ENCODE measurements at places on chromosomes 16 and 17.

GRCh38 chr16:4293181-4293716 lies 20.4 kb upstream of the TFAP4 start:
- no peak for DNase-seq
- H3K4me1 ChIP-seq: peaks cover 20% of the 10 kb centered on the region
- H3K4me3 ChIP-seq: no peak overlapping the region
- no peaks in the 10 kb centered on the region for H3K36me3 ChIP-seq
- H3K27me3 ChIP-seq: no peaks in the 10 kb centered on the region

GRCh38 chr17:66941249-66941648 lies 23.3 kb upstream of the CACNG4 start:
- no peak overlapping the region for H3K27ac ChIP-seq
- no peak overlapping the region for H3K4me3 ChIP-seq
- no peaks in the 10 kb centered on the region for H3K36me3 ChIP-seq

DNA sequence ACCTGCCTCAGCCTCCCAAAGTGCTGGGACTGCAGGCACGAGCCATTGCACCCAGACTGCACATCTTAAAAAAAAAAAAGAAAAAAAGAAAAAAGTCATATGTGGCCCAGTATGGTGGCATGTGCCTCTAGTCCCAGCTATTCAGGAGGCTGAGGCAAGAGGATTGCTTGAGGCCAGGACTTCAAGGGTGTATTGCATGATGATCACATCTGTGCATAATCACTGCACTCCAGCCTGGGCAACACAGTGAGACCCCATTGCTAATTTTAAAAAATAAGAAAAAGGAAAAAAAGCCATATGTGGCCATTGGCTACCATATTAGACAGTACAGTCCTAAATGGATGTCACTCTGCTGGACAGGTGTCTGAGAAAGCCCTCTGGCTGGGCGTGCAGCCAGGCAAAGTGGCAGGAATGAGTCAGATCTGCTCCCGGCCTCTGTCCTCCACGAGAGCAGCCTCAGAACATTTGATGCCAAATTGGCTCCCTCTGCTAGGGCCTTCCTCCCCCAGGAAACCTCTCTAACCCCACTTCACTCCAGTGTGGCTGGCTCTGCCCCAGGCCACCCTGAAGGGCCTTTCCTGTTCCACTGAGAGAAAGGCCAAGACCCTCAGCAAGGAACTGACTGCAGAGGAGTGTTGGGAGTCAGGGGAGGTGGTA lies 14.7 kb downstream of the CA7 start:
- peak; percentile 3 for DNase-seq
- H3K27me3 ChIP-seq: no peaks in the 10 kb centered on the region

DNA sequence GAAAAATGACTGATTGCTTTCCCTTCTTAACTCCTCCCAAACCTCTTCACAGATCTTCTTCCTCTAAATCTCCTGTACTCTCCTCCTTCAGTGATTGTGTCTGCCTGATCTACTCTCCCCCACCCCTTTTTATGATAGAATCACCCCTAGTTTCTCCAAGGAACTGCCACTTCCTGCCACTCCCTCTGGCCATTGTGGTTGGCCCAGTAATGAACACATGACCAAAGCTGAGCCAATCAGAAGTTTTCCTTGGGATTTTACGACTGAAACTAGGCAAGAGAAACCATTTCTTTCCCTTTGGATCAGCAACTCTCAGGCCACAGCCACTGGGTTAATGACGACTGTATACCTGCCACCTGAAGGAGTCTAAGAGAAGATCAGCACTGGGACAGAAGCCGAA lies 15.9 kb downstream of the IRX3 start:
- H3K4me3 ChIP-seq: no peak overlapping the region
- no peaks in the 10 kb centered on the region for H3K27me3 ChIP-seq
- no peak for DNase-seq
- no peaks in the 10 kb centered on the region for H3K4me1 ChIP-seq

GRCh38 chr16:25052151-25052511 lies 37.0 kb upstream of the ARHGAP17 start:
- H3K27ac ChIP-seq: no peak overlapping the region
- H3K36me3 ChIP-seq: no peaks in the 10 kb centered on the region

DNA sequence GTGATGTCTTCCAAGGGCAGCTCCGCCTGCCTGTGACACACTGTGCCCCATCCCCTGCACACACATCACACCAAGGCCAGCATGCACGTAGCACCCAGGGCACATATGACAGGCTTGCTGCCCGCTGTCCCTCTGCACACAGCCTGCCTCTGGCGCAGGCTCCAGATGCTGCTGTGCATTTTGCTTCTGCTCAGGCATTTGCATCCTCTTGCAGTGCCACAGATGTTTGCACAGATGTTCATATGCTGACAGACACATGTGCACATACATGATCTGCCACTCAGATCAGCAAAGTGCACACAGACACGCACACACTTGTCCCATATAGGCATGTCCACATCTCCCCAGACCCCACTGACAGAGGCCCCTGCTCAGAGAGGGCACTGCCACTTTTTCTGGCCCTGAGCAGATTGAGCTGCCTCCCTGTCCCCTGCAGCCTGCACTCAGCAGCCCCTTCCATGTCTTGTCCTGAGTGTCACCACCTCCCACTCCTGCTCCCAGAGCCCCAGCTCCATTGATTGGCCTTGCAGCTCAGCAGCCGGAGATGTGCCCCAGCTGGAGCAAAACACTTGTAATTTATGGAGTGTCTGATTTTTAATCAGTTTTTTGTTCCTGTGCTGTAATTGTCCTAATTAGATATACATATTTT lies 115.1 kb upstream of the RPL38 start:
- H3K4me3 ChIP-seq: no peak overlapping the region
- H3K27me3 ChIP-seq: no peaks in the 10 kb centered on the region
- no peak overlapping the region for H3K27ac ChIP-seq
- H3K36me3 ChIP-seq: no peaks in the 10 kb centered on the region
- no peak for DNase-seq
- no peaks in the 10 kb centered on the region for H3K4me1 ChIP-seq

DNA sequence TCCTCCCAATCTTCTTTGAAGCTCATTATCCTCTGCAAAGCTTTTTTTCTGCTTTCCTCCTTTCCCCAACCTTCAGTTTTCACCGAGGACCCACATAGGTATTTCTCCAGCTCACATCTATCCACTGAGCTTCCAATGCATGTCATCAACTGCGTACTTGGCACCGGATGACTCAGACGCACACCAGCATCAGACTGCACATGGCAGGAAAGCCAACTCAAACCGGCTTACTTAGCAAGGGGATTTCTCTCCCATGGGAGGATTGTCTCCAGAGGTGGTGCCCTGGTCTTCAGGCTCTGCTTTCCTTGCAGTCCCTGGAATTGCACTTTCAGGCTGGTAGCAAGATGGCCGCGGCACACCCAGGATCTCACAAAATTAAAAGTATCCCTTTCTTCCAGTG lies 1.7 kb upstream of the AKTIP start:
- no peak for DNase-seq
- H3K36me3 ChIP-seq: no peaks in the 10 kb centered on the region
- peaks cover 27% of the 10 kb centered on the region for H3K4me1 ChIP-seq

- no peak overlapping the region for H3K27ac ChIP-seq
- H3K27me3 ChIP-seq: no peaks in the 10 kb centered on the region
- DNase-seq: no peak
- no peak overlapping the region for H3K4me3 ChIP-seq
- H3K36me3 ChIP-seq: no peaks in the 10 kb centered on the region
- H3K4me1 ChIP-seq: no peaks in the 10 kb centered on the region
Observed at GRCh38 chr16:80517846-80518245, 22.9 kb upstream of the DYNLRB2 start.

- H3K36me3 ChIP-seq: peaks cover 3% of the 10 kb centered on the region
- H3K4me1 ChIP-seq: no peaks in the 10 kb centered on the region
Observed at GRCh38 chr17:81646869-81647600, 9.3 kb downstream of the PDE6G start.

DNA sequence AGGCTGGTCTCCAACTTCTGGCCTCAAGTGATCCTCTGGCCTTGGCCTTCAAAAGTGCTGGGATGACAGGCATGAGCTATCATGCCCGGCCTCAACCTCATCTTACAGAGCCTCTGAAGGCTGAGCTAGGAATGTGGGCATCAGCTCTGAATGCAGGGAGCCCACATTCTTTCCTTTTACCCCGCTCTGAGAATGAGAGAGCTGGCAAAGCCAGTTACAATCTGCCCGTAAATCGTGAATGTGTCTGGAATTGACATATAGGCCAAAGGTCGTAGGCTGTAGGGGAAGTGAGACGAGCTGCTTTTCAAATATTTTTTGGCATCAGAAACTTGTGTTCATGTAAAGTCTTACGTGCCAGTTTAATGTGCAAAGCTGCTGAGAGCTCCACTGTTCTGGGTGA lies 4.5 kb downstream of the TMEM238L start:
- peaks cover 10% of the 10 kb centered on the region for H3K4me1 ChIP-seq
- H3K4me3 ChIP-seq: no peak overlapping the region
- no peaks in the 10 kb centered on the region for H3K27me3 ChIP-seq
- DNase-seq: no peak
- H3K36me3 ChIP-seq: no peaks in the 10 kb centered on the region

- H3K27me3 ChIP-seq: no peaks in the 10 kb centered on the region
- no peaks in the 10 kb centered on the region for H3K4me1 ChIP-seq
- no peak overlapping the region for H3K27ac ChIP-seq
- H3K36me3 ChIP-seq: no peaks in the 10 kb centered on the region
Observed at GRCh38 chr17:14156689-14157088, 80.0 kb downstream of the CDRT15 start.

- no peaks in the 10 kb centered on the region for H3K27me3 ChIP-seq
- H3K4me1 ChIP-seq: no peaks in the 10 kb centered on the region
- H3K36me3 ChIP-seq: peaks cover 19% of the 10 kb centered on the region
- H3K27ac ChIP-seq: no peak overlapping the region
- H3K4me3 ChIP-seq: no peak overlapping the region
- no peak for DNase-seq
Observed at GRCh38 chr17:28857905-28858800, 3.3 kb downstream of the ERAL1 start.

GRCh38 chr16:65958086-65958485 lies 408.4 kb upstream of the CDH5 start:
- no peak overlapping the region for H3K27ac ChIP-seq
- no peak overlapping the region for H3K4me3 ChIP-seq
- no peaks in the 10 kb centered on the region for H3K36me3 ChIP-seq
- no peak for DNase-seq
- H3K4me1 ChIP-seq: no peaks in the 10 kb centered on the region

- no peak for DNase-seq
- H3K27me3 ChIP-seq: no peaks in the 10 kb centered on the region
- peaks cover 3% of the 10 kb centered on the region for H3K4me1 ChIP-seq
- no peak overlapping the region for H3K4me3 ChIP-seq
- no peaks in the 10 kb centered on the region for H3K36me3 ChIP-seq
Observed at GRCh38 chr16:73020409-73020884, 27.5 kb downstream of the ZFHX3 start.

- no peak overlapping the region for H3K27ac ChIP-seq
- H3K27me3 ChIP-seq: no peaks in the 10 kb centered on the region
- H3K36me3 ChIP-seq: peaks cover 41% of the 10 kb centered on the region
- H3K4me3 ChIP-seq: no peak overlapping the region
- no peak for DNase-seq
Observed at GRCh38 chr16:3727806-3728381, 10.6 kb upstream of the TRAP1 start.

GRCh38 chr17:8409966-8410882 lies 12.6 kb upstream of the RNF222 start:
- DNase-seq: peak; percentile 92
- no peaks in the 10 kb centered on the region for H3K27me3 ChIP-seq
- H3K27ac ChIP-seq: no peak overlapping the region
- H3K36me3 ChIP-seq: no peaks in the 10 kb centered on the region
- no peaks in the 10 kb centered on the region for H3K4me1 ChIP-seq
- no peak overlapping the region for H3K4me3 ChIP-seq

- DNase-seq: peak; percentile 74
- no peaks in the 10 kb centered on the region for H3K4me1 ChIP-seq
- H3K36me3 ChIP-seq: no peaks in the 10 kb centered on the region
Observed at GRCh38 chr16:12228602-12229499, 252.3 kb downstream of the SNX29 start.

- H3K27ac ChIP-seq: no peak overlapping the region
- no peak overlapping the region for H3K4me3 ChIP-seq
- peak; percentile 34 for DNase-seq
Observed at GRCh38 chr16:9039210-9039609, 52.2 kb upstream of the HAPSTR1 start.

DNA sequence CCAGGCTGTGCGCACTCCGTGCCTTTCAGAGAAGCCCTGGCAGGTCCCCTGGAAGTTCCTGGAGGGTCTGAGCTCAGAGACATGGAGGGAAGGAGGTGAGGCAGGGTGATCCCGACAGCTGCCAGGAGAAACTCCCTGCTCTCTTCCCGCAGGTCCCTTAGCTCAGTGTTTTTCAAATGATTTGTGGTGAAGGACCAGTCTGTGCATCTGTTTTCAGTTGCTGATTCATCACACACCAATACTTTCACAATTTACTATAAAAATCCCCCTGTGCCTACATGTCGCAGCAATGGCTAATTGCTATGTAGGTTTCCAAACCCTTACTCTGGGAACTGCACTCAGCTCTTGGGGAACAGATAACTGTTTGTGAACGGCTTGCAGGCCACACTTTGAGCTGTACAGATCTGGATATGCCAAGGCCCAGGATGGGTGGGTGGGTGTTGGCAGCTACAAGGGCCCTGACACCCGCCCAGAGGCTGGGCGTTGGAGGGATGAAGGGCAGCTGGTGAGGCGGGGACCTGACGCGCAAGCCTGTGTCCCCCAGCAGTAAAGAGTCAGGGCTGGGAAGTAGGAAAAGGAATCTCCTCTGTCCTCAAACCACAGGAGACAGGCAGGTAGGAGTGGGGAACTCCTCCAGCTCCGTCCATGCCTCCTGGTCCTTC lies 20.5 kb upstream of the EMP2 start:
- no peaks in the 10 kb centered on the region for H3K4me1 ChIP-seq
- H3K4me3 ChIP-seq: no peak overlapping the region
- DNase-seq: no peak

GRCh38 chr16:15775209-15775608 lies 81.6 kb downstream of the MYH11 start:
- H3K27ac ChIP-seq: no peak overlapping the region
- no peak for DNase-seq
- H3K4me3 ChIP-seq: no peak overlapping the region
- no peaks in the 10 kb centered on the region for H3K4me1 ChIP-seq

DNA sequence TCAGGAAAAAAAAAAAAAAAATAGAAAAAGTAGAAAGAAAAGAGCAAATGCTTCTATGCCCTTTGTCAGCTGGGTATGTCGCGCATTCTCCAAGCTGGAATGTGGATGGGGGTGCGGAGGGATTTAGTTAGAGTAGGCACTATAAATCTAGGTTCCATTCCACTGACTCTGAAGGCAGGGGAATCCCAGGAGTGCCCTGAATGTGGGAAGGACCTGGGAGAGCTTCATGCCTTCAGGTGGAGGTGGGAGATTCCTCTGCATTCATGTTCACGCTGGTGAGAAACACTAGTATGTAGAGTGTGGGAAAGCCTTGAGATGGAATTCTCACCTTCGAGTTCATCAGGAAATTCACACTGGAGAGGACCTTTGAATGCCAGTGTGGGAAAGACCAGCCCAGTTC lies 12.4 kb downstream of the ZNF232 start:
- H3K4me3 ChIP-seq: no peak overlapping the region
- H3K4me1 ChIP-seq: no peaks in the 10 kb centered on the region
- H3K36me3 ChIP-seq: no peaks in the 10 kb centered on the region
- H3K27ac ChIP-seq: no peak overlapping the region
- H3K27me3 ChIP-seq: no peaks in the 10 kb centered on the region
- no peak for DNase-seq

Data from kidney (tissue), 22 donors.